ENCODE measurements at places on chromosomes 2 and 18.
A peak's percentile ranks its signal among the peaks of the same experiment; 100 is the strongest.

GRCh38 chr18:5417342-5417741, 121.8 kb upstream of the ZBTB14 start:
- DNase-seq: no peak

DNA sequence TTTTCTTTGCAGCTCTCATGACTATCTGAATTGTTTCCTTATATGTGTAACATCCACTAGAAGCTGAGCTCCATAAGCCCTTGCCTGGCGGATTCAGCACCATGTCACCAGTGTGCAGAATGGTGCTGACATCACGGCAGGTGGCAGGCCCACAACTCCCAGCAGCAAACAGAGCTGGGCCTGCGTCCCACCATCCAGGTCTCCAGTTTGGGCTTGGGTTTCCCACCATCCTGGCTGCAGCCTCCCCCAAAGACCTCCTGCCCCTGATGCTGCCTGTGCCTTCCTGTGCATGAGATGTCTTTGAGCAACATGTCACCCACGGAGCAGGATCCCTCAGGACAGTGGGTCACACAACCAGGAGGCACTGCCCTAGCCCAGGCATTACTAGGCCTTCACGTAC, 113.1 kb downstream of the TNS1 start:
- DNase-seq: no peak

GRCh38 chr18:32968248-32968647, 195.4 kb upstream of the KLHL14 start:
- no peak for DNase-seq

DNA sequence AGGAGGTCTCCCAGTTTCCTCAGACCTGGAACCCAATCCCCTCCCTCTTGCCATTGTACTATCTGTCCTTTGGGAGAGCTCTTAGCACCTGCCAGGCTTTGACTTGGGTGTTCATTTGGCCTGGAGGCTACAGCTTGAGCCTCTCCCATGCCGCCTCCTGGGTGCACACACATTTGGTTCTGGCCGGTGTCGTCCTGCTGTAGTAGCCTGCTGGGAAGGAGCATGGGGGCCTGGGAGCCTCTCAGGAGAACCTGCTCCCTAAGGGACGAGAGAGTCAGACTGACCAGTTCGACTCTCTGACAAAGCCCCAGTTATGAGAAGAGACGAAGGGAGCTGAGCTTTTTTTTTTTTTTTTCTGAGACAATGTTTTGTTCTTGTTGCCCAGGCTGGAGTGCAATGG, 7.4 kb upstream of the SFTPB start:
- DNase-seq: no peak

GRCh38 chr18:62611453-62612288, 88.8 kb downstream of the ZCCHC2 start:
- no peak for DNase-seq

GRCh38 chr18:23136326-23137096, 1.2 kb downstream of the CABLES1 start:
- DNase-seq: no peak

GRCh38 chr2:180156651-180157050, 149.6 kb upstream of the CWC22 start:
- DNase-seq: no peak

- DNase-seq: no peak
Measured at GRCh38 chr2:68377137-68377780, 12.2 kb downstream of the PLEK start.

GRCh38 chr2:30287190-30287840, 56.0 kb downstream of the LBH start:
- DNase-seq: no peak

- DNase-seq: no peak
Measured at GRCh38 chr18:41594582-41594981, 360.5 kb upstream of the PIK3C3 start.

GRCh38 chr2:85834466-85834865, 54.3 kb downstream of the ST3GAL5 start:
- DNase-seq: no peak

- no peak for DNase-seq
Measured at GRCh38 chr2:56508662-56509061, 324.9 kb downstream of the CCDC85A start.

- DNase-seq: no peak
Measured at GRCh38 chr2:28002181-28002580, 111.7 kb downstream of the BABAM2 start.

- no peak for DNase-seq
Measured at GRCh38 chr2:58796239-58796910, 555.2 kb upstream of the FANCL start.

DNA sequence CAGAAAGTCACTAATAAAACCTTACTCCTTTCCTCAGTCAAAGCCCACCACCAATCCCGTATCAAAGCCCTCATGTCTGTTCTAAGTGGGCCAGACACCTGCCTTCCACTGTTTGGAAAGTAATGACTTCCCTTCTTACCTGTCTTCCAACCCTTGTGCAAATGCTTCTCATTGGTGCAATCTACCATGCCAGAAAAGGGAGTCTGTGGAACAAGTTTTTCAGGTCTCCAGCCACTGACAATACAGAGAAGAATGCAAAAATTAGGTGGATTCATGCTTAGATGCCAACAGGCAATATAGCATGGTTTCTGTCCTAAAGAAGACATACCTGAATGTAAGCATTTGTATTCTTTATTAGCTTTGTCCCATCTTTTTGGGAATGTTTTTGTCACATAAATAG, 1140.6 kb upstream of the LRRTM1 start:
- DNase-seq: no peak

DNA sequence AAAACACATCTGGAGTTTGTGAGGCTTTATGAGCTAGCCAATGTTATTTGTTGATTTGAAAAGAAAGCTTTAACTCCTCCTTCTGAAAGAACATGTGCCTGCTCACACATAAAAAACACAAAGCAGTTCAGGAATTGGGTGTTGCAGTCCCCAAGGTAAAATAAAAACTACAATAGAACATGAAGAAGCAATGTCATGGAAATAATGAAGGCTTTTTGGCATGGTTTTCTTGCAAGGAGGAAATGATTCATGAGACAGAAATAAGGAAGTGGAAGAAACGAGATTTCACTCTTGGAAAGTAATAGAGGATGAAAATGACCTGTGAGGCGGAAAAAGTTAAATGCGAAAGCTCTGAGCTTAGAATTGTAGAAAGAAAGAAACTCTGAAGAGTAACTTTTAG, 81.1 kb downstream of the TRIB2 start:
- DNase-seq: no peak

GRCh38 chr2:134391751-134392160, 137.9 kb downstream of the MGAT5 start:
- no peak for DNase-seq

DNA sequence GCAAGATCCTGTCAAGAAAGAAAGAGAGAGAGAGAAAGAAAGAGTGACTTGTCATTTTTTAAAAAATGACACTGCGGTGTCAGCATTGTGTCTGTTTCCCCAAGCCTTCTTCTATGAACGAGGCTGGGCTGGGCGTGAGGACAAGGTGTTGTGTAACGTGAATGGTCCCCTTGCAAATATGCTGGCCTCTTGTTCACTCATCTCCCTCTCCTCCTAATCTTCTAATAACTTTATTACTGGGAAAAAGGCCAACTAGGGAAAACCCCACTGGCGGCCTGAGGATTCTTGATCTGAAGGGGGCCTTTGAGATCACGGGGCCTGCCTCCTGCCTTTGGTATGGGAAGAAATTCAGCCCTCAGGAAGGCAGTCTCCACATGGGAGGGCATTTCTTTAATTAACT, 163.1 kb downstream of the MIB1 start:
- DNase-seq: no peak

- DNase-seq: peak; percentile 55
Measured at GRCh38 chr2:186125156-186125555, 360.9 kb upstream of the ZC3H15 start.

DNA sequence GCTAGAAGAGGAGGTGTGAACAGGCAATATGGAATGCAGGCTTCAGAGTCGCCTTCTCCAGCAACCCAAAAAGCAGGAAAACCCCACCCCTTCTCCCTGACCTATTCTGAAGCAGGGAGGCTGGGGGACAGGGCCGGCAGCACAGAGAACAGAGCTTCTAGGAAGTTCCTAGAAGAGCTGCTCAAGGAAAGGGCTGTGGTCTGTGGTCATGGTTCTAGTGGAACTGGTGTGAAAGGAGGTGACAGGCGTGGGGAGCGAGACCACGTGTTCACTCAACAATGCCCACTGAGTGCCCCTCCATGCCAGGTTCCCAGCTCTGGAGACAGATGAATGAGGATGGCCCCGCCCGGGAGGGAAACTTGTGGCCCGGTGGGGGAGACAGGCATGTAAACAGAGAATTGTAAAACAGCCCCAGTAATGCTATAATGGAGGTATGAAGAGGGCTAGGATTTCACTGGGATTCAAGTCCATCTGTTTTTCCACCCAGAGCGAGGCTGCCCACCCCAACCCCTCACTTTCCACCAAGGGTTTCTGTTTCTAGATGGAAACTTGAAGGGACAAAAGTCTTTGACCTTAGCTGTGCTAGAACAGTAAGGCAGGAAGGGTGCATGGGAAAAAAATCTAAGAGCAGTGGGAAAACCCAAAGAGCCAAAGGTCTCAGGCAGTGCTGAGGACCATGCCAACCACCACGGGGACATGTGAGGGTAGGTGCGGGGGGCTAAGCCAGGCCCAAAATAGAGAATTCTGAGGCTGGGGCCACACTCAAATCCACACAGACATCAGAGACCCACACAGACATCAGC, 71.8 kb downstream of the TNS1 start:
- no peak for DNase-seq

DNA sequence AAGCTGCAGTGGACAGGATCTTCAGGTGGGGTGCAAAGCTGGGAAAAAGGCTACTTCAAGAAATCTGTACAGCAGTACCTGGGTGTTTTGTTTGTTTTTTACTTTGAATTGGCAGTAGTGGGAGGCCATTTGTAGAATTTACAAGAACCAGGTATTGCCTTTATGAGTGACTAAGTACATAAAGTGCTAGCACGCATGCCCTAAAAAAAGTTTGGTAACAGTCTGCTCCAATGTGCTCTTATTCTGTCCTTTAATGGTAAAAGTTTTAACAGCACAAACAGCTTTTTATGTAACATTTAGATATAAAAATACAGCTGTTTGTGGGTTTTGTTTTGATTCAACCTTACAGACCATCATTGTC, 17.2 kb downstream of the REV1 start:
- no peak for DNase-seq

DNA sequence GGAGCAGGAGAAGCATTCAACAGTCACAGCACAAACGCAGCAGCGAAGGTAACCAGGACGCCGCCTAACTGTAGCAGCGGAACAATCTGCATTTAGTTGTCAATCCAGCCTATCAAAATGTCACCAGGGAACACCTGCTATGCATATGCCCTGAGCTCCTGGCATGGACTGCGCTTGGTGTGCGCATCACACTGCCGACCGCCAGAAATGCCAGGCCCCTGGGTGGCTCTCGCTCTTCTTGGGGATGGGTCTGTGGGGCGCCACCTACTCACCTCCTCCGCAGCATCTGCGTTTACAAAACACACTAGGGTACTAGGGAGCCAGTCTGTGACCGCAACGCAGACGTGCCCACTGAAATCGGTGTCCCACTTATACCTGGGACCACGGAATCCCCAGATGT, 31.7 kb downstream of the ZNF516 start:
- DNase-seq: no peak

DNA sequence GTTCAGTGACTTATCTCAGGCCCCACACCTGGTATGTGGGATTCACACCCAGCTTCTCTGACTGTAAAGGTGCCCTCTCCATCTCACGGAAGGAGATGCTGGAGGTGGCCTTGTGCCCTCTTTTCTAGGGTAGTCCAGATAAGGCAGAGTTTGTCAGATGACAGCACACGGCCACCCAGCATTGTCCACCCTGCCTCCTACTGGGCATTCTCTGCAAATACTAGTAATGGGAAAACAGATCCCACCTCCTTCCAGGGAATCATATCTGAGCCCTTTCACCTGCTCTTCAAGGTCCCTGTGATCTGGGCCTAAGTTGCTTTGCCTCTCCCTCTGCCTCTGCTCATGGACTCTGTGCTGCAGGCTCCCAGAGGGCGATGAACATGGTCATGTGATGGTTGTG, 214.7 kb downstream of the CLIP4 start:
- DNase-seq: no peak

GRCh38 chr18:12765126-12765525, 62.3 kb downstream of the PSMG2 start:
- DNase-seq: no peak

- DNase-seq: no peak
Measured at GRCh38 chr18:39455285-39455684, 1889.7 kb upstream of the CELF4 start.

DNA sequence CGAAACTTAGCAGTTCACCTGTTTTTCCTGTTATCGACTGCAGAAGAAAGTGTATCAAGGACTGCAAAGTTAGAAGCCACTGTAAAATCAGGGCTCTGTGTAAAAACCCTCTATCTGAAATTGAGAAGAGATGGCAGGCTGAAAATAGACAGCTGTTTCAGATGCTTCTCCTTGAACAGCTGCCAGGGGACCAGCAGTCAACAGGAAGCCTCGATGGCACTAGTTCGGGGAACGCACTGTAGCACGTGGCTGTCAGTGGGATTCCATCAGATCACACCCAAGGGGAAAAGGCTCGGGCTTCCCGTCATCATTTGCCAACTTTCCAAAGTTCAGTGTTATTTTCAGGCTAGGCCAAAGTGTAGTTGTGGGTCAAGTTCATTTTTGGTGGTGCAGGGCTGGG, 316.9 kb downstream of the TXNL1 start:
- no peak for DNase-seq

DNA sequence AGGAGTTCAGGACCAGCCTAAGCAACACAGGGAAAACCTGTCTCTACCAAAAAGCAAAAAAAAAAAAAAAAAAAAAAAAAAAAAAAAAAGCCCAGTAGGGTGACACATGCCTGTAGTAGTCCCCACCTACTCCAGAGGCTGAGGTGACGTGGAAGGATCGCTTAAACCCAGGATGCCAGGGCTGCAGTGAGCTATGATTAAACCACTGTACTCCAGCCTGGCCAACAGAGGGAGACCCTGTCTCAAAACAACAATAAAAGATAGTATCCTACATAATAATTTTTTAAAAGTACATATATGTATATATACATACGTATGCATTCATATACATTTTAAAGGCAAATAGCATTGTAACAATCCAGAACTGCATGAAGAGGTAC, 51.7 kb downstream of the SOS1 start:
- DNase-seq: no peak

DNA sequence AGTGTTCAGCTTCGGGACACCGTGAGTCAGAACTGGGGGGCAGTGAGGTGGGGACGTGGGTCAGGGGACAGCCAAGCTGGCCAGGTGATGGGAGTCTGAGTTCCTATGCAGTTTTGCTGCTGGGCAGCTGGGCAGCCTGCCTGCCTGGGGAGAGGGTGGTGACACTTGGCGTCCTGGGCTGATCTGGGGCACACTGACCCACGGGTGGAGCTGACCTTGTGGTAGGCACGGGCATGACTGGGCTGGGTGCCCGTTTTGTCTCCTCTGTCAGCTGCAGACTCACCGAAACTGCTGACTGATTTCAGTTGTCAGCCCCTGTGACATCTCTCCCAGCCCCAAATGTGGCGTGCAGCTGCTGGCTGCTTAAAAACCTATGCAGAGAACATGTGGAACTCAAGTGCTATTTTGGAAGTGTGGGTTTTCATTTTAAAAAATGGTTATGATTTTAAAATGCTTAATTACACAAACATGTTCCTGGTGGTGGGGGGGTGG, 32.6 kb upstream of the E2F6 start:
- no peak for DNase-seq
